ENCODE measurements at places on chromosomes 13 and 19. TPM values are rescaled to one million over a fixed set of nuclear protein-coding genes. Genes with fewer than 3 reads are reported as not detected.

CATSPERD gene
- total RNA-seq, result not detected

NRTN gene
- total RNA-seq, result not detected

CLDND2 gene
- 4.9 TPM for total RNA-seq

MYPOP gene
- total RNA-seq, result 31.3 TPM

OR4F17 gene
- not detected for total RNA-seq

SOX1 gene
- 4.4 TPM for total RNA-seq

C3 gene
- total RNA-seq, result 161 TPM

IQCN gene
- total RNA-seq, result 3.7 TPM

ANGPTL8 gene
- total RNA-seq, result 1.4 TPM

LRRC8E gene
- not detected for total RNA-seq

CAPN12 gene
- total RNA-seq, result 2.4 TPM

YJEFN3 gene
- total RNA-seq, result 88.7 TPM

SPACA4 gene
- total RNA-seq, result not detected

CD37 gene
- total RNA-seq, result 7.1 TPM

EDNRB gene
- 53.6 TPM for total RNA-seq

ATP4B gene
- not detected for total RNA-seq

GALP gene
- not detected for total RNA-seq

FXYD3 gene
- 2.6 TPM for total RNA-seq

PSG3 gene
- total RNA-seq, result not detected

ZNF208 gene
- 19.9 TPM for total RNA-seq

ZIC5 gene
- total RNA-seq, result 2.6 TPM

SHD gene
- 18.9 TPM for total RNA-seq

C13orf46 gene
- 2.9 TPM for total RNA-seq

ZIC2 gene
- total RNA-seq, result 29.7 TPM

RASAL3 gene
- 4.0 TPM for total RNA-seq

ZNF587 gene
- total RNA-seq, result 56.9 TPM

SOHLH2 gene
- total RNA-seq, result 1.3 TPM
